Stimulated activated CD4-positive, alpha-beta T cell treated with anti-CD3 and anti-CD28 coated beads, Interleukin-12 subunit alpha, Interleukin-12 subunit beta, amount 100 ng/mL, for 4 hours (primary cell): ENCODE measurements at places on chromosomes 7 and 10.

GRCh38 chr7:37853468-37853867 is 5.1 kb downstream of the NME8 start:
- no peak for DNase-seq

DNA sequence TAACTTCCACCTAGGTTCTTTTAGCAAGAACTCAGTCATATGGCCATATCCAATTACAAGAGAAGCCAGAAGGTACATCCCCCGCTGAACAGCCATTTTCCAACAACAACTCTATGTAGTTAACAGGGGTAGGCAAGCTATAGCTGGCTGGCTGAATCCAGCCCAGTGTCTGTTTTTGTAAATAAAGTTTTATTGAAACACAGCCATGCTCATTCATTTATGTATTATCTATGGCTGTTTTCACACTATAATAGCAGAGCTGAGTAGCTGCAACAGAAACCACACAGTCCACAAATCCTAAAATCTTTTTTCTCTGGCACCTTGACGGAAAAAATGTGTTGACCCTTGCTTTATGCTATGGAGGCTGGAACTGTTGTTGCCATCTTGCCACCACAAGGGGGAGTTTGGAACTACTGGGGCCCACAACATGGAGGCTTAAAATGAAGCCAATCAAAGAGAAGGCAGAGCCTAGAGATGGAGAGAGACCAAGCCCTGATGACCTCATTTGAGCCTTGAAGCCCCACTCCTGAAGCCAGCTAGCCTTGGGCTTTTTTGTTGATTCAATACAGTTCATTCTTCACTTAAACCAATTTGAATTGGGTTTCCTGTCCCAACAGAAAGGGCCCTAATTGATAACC is 33.3 kb upstream of the XPNPEP1 start:
- DNase-seq = peak; percentile 6

- DNase-seq = no peak
Measured at GRCh38 chr10:48507933-48508790, 96.7 kb downstream of the ARHGAP22 start.

DNA sequence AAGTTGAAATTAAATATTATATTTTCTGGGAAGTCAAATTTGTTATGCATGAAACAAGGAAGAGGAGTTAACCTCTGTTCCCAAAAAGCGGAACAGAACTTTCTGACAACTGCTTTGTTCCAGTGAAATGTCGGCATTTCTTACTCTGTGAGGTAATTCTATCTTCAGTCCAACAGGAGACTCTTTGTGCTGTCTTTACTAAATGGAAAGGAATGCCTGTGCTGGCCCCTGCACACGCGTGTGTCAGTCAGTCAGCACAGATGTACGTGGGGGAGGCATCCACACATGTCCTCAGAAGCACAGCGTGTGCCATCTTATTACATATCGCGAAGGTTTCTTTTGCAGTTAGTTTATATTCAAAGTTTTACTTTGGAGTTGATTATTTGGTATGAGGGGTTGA is 37.5 kb downstream of the NET1 start:
- DNase-seq = no peak

GRCh38 chr7:154564676-154565075 is 438.2 kb downstream of the PAXIP1 start:
- no peak for DNase-seq

- DNase-seq = peak; percentile 64
Measured at GRCh38 chr10:7121154-7121797, 289.6 kb downstream of the SFMBT2 start.

- no peak for DNase-seq
Measured at GRCh38 chr7:13414661-13415107, 574.8 kb downstream of the ETV1 start.

DNA sequence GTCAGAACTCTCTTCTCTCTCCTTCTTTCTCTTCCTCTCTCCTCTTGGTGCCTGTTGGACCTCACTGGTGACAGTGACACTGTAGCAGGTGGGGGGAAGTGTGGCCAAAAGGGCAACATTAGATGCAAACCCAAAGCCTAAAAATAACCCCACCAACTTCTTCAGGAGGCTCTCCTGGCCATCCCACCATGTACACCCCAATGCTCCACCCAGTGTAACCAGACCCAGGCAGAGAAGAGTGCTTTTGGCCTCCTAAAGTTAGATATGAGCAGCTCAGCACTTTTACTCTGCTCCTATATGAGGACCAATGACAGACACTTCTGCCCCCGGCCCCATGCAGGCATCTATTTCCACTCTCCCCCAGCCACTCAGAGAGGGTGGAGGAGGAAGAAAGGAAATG is 5.5 kb downstream of the MYOZ1 start:
- no peak for DNase-seq

DNA sequence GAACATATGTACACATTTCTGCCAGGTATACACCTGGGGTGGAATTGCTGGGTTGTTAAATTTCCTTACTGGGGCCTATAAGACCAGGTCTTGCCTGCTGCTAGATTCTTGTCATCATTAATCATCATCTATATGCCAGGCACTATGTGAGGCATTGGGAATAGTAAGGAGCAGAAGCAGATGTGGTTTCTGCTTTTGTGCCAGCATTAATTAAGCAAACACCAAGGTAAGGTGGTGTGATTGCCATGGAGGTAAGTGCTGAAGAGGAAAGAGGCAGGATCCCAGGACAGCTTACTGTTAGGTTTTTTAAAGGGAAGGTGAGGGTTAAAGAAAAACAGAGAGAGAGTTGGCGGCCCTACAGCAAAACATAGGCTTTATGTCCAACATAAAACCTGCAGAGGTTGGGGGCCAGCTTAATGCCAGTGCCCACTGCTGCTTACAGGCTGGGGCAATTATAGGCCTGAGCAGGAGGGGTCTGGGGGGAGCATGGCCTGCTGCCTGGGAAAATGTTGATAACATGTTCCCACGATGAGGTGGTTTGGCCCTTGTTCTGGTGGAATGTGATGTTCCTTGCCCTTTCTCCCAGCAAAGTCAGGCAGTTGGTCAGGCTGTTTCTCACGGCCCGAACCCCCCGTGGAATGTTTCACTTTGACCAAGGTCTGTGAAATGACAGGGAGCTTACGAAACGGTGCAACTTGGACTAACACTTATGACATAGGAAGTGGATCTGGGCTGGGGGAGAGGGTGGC is 93.9 kb downstream of the RBM20 start:
- DNase-seq = no peak

GRCh38 chr10:132645247-132645530 is 107.6 kb downstream of the INPP5A start:
- no peak for DNase-seq

DNA sequence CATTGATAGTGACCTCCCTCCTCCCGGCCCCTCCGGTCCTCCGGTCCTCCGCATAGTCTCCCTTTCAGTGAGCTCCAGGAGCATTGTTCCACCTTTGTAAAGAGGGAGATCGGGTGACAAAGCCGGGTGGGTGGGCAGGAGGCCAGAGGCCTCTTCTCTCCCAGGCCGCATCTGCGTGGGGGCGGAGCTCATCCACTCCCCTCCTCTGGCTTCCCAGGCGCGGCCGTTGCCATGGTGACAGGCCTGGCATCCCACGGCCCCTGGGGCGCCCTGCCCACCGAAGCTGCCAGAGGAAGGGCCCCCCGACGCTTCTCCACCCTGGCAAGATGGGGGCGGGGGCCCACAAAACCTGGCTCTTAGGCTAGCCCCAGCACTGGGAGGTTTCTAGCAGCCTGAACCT is 4.4 kb upstream of the FZD9 start:
- DNase-seq = no peak

DNA sequence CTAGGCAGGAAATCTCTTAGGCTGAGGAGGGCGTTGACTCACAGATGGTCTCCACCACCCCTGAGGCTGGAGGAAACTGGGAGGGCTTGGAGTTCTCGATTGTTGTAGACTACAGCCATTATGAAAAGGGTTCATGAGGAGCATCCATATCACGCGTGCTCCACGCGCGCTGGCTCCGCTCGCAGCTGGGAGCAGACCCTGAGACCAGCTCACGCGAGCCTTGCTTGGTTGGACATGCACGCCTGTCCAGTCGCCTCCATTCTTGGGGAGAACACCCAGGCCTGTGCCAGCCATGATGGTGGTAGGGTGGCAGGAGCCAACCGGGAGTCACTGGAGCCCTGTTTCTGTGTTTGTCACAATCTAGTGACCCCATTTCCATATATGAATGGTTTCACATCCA is 139.1 kb downstream of the TCERG1L start:
- no peak for DNase-seq

DNA sequence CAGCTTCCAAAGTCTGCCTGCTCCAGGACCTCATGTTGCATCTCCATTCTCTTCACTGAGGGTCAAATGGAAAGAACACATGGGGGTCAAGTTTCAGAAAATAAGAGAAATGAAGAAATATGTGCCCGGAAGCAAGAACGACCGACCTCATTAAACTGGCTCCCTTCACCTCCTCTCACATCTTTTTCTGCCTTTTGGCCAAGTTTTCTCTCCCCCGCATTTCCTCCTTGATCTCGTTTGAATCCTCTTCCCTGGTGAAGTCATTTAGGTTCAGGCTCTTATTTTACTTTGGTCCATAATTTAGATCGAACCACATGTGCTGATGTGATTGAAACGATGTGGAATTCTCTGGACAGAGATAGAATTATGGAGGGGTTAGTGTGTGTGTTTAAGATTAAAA is 44.2 kb downstream of the EGFR start:
- no peak for DNase-seq

DNA sequence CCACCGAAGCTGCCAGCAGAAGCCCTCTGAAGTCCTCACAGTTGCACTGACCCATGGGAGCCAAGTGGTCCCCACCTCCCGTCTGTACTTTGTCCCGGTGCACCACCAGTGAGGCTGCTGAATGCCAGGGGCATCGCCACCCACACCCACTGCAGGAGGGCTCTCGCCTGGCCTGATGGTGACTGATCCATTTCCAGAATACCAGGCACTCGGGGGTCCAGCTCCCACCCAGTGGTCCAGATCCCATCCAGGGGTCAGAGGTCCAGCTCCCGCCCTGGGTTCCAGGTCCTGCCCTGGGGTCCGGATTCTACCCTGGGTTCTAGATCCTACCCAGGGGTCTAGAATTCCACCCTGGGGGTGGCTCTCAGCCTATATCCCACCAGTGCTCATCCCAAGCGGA is 9.1 kb upstream of the JAKMIP3 start:
- DNase-seq = no peak

DNA sequence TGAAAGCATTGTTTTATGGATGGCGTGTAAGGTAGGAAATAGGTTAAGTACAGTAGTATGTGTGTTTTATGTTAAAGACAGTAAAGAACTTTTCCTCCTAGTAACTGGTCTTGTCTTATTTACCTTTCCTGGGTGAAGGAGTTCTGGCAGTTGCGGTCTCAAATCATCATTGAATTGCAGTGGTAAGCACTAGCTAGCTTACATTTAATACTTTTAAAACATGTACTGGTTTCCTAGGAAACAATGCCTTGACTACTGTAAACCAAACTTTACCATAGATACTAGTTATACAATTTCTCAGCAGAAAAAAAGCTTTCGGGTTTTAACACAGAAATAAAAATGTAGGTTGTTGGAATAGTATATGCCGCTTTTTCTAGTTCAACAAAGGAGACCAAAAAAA is 37.7 kb downstream of the PRKG1 start:
- DNase-seq = no peak

- DNase-seq = no peak
Measured at GRCh38 chr7:85165263-85165662, 21.6 kb downstream of the SEMA3D start.

DNA sequence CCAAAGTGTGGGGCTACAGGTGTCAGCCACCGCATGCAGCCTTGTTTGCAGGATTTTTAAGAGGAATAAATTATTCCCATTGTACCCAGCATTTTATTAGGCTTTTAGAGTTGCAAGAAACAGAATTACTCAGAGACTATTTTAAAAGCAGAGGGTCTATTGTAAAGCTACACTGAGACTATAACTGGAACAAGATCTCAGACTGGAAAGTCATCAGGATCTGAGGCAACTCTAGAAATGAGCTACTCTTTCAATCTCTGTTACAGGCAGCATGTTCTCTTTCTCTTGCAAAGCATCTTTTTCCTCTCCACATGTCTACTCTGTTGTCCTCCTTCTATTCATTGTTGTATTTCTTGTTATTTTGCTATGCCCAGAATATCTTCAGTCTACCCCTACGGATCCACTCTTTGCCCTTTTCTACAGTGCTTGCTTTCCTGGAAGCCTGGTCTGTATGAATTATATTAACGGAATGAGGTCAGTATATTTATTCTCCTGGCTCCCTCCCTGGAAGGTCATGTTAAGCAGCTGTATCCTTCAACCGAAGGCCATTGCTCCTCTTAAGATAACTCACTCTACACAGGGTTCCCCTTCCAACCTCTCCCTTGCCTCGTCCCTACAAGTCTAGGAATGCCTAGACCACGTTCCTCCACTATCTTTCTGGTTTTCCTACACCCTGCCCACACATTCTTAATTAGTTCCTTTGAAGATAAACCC is 27.7 kb upstream of the MICU1 start:
- no peak for DNase-seq

GRCh38 chr7:126119981-126120380 is 1132.8 kb downstream of the GRM8 start:
- DNase-seq = no peak

DNA sequence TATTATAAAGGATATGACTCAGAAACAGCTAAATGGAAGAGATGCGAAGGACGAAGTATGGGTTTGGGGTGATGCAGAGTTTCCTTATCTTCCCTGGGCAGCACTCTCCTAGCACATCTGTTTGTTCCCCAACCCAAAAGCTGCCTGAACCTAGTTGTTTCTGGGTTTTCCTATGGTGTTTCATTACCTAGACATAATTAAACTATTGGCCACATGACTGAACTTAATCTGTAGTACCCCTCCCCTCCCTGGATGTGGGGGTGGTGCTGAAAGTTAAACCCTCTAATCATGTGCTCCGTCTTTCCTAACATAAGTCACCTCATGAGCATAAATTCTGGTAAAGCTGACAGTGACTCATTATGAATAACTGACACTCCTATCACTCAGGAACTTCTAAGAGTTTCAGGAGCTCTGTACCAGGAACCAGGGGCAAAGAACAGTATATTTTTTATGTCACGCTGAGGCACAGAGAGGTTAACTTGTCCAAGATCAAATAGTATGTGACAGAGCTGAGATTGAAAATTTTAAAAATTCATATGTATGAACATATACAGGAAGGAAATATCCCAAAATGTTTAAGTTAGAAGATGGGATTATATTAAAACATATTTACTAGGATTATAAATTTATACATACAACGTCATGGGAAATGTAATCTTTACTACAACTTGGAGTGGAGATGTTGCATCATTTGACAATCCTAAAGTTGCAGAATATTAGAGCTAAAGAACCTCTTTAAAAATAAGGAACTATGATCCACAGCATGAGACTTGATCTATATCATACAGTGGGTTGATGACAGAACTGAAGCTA is 4.8 kb downstream of the STRIP2 start:
- peak; percentile 51 for DNase-seq

- no peak for DNase-seq
Measured at GRCh38 chr10:71564194-71564820, 155.3 kb downstream of the C10orf105 start.
